ELR (cell line): ENCODE measurements at places on chromosomes 6 and 20.

GRCh38 chr20:1327241-1327653 lies 1.7 kb downstream of the SDCBP2 start:
- DNase-seq: peak; percentile 54

DNA sequence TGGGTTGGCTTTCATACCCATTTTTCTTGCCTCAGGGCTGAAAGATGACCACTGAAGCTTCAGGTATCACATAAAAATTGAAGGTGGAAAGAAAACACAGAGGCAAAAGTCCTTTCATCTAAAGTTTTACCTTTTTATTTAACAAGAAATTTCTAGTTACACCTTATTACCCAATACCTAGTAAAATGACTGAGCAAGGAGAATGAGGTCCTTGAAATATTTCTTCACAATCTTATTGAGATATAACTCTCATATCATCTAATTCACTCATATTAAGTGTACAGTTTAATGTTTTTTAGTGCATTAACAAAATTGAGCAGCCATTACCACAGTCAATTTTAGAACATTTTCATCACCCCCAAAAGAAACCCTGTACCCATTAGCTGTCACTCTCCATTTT lies 112.9 kb upstream of the ADTRP start:
- DNase-seq: no peak

DNA sequence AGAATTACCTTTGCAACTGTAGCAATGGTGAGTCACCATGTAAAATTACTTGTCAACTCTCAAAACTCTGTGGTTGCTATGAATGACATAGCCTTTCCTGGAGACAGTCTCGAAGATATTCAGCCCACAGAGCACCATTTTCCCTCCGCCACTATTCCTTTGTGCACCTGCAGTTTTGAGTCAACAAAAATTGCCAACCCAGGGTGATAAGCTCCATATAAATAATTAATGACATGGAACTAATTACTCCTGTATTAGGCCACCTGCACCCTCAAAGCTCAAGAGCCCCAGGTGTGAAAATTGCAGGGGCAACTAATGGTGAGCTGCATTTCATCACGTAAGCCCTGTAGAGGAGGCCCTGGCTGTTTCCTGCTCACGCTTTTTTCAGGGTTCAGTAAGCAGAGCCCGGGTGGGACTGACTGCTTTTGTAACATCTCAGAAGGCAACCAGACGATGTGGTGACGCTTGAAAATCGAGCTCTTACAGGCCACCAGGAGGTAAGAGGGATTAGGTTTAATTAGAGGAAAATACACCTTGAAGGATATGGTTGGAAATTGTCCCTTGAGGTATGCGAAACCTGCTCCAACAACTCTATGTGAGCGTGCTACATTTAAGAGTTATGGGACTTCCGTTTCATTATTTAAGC lies 70.8 kb downstream of the BMP2 start:
- no peak for DNase-seq

GRCh38 chr6:46042355-46042999 lies 26.8 kb upstream of the CLIC5 start:
- peak; percentile 60 for DNase-seq

GRCh38 chr6:99369533-99369932 lies 20.1 kb upstream of the FAXC start:
- DNase-seq: no peak

- peak; percentile 35 for DNase-seq
These were observed 31.6 kb upstream of the EZR start for GRCh38 chr6:158850807-158851115.

GRCh38 chr20:36435592-36436541 lies 105.5 kb upstream of the MYL9 start:
- peak; percentile 64 for DNase-seq

DNA sequence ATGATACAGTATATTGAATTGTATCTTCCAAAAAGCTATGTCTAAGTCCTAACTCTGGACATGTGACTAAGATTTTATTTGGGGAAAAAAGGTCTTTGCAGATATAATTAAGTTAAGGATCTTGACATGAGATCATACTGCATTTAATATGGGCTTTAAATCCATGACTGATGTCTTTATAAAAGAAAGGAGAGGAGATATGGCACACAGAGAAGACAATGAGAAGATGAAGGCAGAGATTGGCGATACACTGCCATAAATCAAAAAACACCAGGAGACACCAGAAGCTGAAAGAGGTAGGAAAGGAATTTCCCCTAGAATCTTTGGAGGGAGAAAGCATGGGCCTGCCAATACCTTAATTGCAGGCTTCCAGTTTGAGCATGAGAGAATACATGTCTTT lies 1450.2 kb downstream of the HACE1 start:
- DNase-seq: no peak

GRCh38 chr20:17969884-17970409 lies 1.1 kb downstream of the MGME1 start:
- DNase-seq: peak; percentile 87

- DNase-seq: no peak
These were observed 22.3 kb downstream of the STX7 start for GRCh38 chr6:132490478-132491204.

DNA sequence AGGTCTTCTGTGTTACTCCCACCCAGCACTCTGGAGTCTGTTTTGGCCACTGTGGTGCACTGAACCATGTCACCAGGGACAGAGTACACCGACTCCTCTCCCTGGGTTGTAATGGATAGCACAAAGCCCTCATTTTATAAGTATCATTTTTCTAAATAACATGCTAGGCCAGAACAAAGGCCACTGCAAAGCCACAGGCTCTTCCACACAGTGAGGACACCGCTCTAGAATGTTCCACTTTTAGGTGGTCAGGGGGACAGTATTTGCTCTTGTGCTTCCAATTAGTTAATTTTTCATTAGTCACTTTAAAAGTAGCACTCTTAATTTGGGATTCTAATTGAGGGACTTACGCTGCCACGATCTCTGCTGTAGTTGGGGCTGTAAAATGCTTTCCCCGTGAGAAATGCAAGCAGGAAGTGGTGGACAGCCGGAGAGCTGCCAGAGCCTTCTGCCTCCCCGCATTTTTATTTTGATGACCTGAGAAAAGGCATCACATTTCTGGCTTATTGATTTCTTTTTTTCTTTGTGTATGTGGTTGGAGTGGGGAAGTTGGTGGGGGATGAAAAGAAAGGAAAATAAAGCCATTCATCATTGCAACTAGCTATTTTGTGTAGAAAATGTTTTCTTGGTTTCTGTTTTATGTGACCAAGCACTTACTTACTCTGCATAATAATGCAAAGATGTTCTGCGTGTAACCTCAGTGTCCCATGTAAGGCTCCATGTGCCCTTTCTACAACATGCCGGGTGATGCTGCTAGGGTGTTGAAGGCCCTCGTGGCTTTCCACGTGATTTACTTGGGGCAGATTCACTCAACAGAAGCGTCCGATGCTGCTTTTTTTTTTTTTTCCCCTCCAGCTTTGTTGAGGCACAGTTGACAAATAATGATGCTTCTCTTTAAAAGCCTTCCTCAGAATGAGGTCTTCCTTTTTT lies 195.9 kb downstream of the SASH1 start:
- DNase-seq: peak; percentile 64

GRCh38 chr20:40176098-40176841 lies 512.8 kb downstream of the MAFB start:
- no peak for DNase-seq

DNA sequence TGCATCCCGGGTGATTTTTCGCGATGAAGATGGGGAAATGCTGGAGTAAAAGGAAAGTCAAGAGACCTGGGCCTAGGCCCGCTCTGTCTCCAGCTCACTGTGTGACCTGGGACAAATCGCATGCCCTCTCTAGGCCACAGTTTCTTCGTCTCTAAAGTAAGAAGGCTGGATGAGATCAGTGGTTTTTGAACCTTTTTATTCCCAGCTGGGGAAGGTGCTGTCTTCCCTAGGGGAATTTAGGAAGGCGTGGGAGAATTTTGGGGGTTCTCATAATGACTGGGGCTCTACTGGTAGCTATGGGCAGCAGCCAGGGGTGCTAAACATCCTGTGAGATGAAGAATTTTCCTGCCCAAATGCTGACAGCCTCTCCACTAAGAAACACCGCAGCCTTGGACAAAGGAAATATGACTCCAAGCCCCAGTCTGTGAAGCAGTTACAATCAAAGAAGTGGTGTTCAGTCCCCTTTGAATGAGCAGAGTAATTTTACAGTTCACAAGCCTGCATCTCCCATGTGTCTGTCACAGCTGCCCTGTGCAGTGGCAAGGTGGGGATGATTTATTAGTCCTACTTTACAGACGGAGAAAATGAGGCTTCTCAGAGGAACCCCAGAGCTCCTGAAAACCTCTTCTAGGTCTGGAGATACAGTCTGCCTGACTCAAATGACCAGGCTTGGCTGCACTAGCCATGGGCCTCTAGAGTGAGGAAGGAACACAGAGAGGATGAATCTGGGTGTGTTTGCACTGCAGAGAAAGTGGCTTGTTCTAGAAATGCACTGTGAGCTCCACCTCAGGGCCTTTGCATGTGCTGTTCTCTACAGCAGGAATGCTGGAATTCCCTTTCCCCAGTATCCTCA lies 57.2 kb downstream of the RAB44 start:
- peak; percentile 39 for DNase-seq

GRCh38 chr6:3757241-3757641 lies 5.7 kb upstream of the PXDC1 start:
- no peak for DNase-seq

DNA sequence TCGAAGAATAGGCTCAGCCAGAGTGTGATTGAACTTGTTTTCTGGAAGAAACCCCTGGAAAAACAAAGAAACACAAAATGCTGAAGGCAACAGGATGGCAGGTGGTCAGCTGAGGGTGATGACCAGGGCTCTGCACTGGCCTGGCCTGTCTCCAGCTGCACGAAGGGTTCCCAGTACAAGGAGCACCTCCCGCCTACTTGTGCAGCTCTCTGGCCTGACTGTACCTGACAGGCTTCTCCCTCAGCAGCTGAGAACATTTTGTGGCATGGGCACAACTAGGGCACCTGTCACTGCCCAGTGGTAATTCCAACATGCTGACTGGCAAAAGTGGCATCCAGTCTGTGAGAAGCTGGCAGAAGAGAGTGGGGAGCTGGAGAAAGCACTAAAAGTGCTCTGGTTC lies 38.8 kb upstream of the EMILIN3 start:
- no peak for DNase-seq

- no peak for DNase-seq
These were observed 76.3 kb downstream of the ASXL1 start for GRCh38 chr20:32434434-32434833.

- no peak for DNase-seq
These were observed 14.8 kb downstream of the CST7 start for GRCh38 chr20:24963672-24964505.

- DNase-seq: no peak
These were observed 9.8 kb upstream of the TLDC2 start for GRCh38 chr20:36866164-36866563.

- no peak for DNase-seq
These were observed 164.2 kb upstream of the SUPT3H start for GRCh38 chr6:45541934-45542333.

- DNase-seq: no peak
These were observed 352.5 kb downstream of the MAFB start for GRCh38 chr20:40336533-40336932.

DNA sequence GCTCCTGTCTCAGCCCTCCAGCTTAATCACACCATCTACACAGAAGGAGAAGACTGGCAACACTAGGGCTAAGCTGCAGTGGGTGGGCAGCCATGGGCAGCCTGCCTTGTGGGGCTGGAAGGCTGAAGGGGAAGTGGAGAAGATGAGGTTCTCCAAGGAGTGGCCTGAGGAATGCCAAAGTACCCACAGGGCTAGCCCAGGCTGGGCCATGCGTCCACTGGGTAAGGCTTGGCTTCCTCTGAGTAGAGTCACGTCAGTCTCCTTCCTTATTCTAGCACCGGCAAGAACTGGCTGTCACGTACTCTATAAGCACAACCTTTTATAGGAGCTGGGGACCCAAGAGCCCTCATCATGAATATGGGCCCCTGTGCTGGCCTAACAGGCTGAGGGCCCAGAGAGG lies 110.6 kb upstream of the SIRPA start:
- DNase-seq: no peak

- no peak for DNase-seq
These were observed 13.4 kb downstream of the IYD start for GRCh38 chr6:150382171-150382570.

- no peak for DNase-seq
These were observed 240.6 kb downstream of the FOXC1 start for GRCh38 chr6:1850121-1850839.

DNA sequence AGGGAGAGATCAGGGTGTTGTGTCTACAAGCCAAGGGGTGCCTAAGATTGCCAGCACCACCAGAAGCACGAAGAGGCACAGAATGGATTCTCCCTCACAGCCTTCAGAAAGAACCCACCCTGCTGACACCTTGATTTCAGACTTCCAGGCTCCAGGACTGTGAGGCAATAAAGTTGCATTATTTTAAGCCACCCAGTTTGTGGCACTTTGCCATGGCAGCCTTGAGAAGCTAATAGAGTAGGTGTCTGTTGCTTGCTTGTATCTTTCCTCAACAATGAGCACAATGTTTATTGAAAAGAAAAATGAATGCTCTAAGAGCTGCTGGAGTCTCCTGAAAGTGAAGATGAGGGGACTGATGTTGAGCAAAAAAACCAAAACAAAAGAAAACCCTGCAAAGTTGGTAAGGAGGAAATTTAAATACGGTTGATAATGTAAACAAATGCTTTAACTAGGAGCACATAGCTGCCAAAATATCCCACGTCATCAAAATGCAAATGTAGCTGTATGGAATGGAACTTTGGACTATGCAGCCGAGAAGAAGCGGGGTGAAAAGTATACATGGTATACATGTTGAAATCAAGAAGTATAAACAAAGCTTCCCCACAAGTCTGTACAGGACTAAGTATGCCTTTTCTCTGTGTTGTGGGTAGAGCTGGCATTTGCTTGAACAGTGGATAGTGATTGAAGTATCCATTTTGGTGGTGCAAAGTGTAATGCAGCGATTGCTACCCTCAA lies 8.0 kb downstream of the IL20RA start:
- no peak for DNase-seq

DNA sequence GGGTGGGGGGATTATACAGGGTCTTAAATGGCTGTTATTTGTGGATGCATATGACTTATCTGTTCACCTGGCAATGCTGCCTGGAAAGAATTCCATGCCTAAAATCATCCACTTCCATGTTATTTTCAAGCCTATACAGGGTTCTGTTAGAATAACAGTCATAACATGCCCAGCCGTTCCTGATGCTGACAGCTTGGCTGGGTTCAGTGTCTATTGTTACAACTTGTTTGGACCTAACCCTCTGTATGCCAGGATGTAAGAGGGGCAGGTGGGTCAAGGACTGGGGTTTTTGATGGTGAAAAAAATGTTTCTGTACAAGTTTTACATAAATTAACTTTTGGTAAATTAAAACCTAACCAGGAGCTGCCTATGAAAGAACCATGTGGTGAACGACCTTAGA lies 79.8 kb downstream of the GINS1 start:
- no peak for DNase-seq

- no peak for DNase-seq
These were observed 12.0 kb downstream of the ZFP64 start for GRCh38 chr20:52179331-52180179.

GRCh38 chr6:7541175-7542064 lies at the start of gene DSP:
DSP (plus strand) TSS chr6:7541671; CDS start chr6:7541916, 245 bp downstream.
- DNase-seq: peak; percentile 31

DNA sequence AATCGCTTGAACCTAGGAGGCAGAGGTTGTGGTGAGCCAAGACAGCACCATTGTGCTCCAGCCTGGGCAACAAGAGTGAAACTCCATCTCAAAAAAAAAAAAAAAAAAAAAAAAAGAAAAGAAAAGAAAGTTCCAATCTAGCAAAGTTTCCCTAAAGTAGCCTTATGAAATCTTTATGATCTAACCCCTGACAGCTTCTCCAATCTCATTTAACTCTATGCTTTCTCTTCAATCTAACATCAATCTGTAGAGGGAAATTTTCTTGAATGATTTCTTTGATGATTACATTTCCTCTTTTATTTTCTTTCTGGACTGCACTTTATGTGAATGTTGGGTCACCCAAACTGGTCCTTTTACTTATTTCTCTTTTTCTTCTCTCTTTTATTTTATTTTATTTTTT lies 2.2 kb upstream of the SLC18B1 start:
- DNase-seq: no peak
